ENCODE measurements at places on chromosomes 11 and 22.

GRCh38 chr22:45682064-45682463 is 10.4 kb downstream of the ATXN10 start:
- no peak for DNase-seq

GRCh38 chr11:1395773-1396374 is 6.1 kb downstream of the BRSK2 start:
- no peak for DNase-seq

- DNase-seq = no peak
Measured at GRCh38 chr22:32528316-32528715, 53.7 kb downstream of the FBXO7 start.

- DNase-seq = no peak
Measured at GRCh38 chr22:46046299-46046685, 69.3 kb upstream of the WNT7B start.

DNA sequence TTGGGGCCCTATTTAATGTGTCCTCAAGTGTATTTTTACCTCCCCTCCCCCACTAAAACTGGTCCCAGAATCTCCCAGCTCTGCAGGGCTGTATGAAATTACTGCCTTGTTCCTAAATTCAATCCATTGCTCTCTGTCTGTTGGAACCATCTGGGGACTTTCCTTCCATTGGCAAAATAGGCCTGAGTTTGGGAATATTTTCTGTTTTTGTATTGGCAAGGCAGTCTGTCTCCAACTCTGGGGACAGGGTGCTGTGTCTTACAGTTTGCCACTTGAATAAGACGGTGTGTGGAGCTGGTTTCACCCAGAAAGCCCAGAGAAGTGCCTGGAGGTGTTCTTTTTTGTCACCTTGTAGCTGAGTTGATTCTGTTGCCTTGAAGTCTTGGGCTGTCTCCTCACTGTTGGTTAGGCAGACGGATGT is 1.3 kb downstream of the PACS1 start:
- peak; percentile 21 for DNase-seq

- peak; percentile 39 for DNase-seq
Measured at GRCh38 chr11:93842461-93842860, 8.0 kb downstream of the VSTM5 start.

- DNase-seq = peak; percentile 28
Measured at GRCh38 chr22:25987948-25988347, 181.3 kb upstream of the SEZ6L start.

GRCh38 chr22:48415520-48415919 is 1412.2 kb downstream of the BRD1 start:
- DNase-seq = no peak

DNA sequence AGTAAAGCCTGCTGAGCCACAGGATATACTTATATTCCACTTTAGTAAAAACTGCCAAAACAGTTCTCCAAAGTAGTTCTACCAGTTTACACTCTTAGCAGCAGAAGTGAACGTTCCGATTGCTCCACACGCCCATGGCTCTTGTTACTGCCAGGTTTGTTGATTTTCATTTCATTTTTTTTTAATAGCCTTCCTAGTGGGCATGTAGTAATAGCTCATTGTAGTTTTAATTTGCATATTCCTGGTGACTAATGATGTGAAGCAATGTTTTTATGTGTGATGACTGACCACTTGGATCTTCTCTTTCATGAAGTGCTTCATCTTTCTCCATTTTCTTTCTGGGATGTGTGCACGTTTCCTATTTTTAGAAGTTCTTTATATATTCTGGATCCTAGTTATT is 4.8 kb upstream of the C11orf97 start:
- DNase-seq = no peak

- DNase-seq = no peak
Measured at GRCh38 chr11:1071571-1072115, 3.0 kb upstream of the MUC2 start.

DNA sequence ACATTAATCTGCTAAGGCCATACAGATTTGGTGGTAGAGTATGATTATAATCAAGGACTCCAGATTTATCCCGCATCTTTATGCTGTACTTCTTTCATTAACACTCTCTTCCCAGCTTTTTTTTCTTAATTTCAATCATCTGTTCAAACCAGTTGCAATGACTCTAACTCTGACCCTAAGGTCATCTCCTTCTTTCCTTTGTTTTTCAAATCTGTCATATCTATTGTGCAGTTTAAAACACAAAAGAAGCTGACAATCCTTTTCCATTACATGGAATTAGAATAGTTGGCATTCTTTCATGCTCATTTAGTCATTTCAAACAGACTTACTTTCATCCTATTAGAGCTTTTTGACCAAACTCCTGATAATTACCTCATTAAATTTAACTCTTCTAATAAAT is 53.6 kb upstream of the GRM5 start:
- no peak for DNase-seq

DNA sequence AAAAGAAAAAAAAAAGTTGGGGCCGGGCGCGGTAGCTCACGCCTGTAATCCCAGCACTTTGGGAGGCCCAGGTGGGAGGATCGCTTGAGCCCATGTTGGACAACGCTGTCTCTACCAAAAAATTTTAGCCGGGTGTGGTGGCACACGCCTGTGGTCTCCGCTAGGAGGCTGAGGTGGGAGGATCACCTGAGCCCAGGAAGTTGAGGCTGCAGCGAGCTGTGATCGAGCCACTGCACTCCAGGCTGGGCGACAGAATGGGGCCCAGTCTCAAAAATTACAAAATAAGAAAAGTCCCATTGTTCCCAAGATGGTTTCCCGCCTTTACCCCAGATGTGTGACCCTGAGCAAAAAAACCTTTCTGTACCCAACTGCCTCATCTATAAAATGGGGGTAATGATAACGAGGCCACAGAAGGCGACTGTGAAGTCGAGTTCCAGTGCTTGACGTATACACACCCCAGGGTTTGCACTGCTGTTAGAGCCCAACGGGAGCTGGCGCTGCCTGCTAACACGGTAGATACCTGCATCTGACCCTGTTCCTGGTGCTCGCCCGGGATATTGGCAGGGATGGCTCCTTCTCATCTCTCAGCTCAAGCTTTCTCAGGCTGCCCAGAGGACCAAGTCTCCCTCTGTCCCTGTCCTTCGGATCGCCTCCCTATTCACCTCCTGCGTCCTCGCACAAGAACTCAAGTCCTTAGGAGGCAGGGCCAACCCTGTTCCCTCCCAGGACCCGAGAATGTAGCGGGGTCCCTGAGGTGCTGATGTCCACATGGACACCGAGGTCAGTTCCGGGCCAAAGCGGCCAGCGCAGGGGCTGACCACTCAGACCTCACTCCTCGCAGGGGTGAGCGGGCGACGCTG is 1.1 kb upstream of the RPLP2 start:
- DNase-seq = no peak

DNA sequence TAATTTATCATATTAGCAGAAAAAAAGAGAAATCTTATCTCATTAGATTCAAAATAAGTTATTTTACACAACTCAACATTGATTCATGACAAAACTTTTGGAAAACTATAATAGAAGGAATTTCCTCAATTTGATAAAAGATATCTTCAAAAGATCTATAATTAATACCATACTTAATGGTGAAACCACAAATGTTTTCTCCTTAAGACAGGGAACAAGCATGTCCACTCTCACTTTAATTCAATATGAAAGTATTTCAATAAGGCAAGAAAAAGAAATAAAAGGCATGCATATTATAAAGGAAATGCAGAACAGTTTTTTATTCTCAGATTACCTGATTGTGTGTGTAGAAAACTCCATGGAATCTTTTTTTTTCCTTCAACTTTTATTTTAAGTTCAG is 23.6 kb downstream of the MTNR1B start:
- no peak for DNase-seq

DNA sequence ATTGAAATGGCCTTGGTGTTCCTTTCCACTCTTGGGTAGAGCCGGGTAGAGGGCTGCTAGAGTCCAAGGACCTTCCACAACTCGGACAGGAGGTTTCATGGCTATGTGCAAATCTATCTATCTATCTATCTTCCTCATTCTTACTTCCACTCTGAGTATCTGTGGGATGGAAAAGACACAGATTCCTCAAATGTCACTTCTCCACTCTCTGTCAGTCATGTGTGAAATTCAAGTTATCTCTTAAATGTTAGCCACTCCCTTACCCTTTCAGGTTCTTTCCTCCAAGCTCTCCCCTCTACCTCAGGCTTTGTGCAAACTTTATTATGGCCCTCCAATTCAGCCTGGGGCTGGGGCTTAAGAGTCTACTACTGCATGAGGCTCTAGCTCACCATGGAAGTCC is 84.3 kb downstream of the GDPD4 start:
- no peak for DNase-seq

DNA sequence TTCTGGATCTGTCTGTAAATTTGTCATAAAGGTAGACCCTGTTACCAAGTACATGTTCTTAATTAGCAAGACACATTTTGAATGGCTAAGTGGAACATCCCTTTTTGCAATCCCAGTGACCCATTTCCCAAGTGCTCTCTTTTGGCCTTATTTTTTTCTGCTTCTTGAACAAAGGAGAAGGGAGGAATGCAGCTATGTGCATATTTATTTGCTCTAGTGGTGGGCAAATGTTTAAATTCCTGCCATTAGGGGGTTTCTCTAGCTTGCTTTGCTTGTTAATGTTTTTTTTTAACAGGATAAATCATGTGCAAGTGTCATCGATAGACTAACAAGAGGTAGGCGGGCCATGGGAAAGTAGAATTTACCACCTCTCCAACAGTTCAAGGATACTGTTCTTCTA is 135.7 kb downstream of the COMMD9 start:
- no peak for DNase-seq

DNA sequence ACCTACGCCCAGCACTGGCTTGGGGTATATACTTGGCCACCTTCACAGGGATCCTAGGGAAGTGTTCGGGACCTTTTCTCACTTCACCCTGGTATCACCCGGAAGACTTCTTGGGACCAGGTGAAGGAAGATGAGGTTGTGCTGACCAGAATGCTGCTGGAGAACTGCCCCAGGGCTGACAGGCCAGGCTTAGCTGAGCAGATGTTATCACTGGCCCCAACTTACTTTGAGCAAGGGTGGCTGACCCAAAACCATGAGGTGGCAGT is 4.5 kb downstream of the FTH1 start:
- no peak for DNase-seq

DNA sequence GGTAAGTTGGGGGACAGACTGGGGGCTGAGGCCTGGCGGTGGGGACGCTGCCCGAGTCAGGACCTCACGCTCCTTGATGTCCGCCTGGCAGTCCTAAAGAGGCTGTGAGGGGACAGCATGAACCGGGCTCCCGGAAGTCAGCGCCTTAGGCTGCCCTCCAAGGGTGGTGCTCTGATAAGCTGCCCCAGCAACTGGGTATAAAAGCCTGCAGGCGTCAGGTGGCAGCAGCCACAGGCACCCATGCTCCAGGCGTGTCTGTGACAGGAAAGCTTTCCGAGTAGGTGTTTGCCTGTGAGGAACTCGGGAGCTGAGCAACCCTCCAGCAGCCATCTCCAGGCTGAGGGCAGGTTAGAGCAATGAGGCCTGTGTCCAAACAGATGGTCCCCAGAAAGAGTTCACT is 53.0 kb downstream of the ST3GAL4 start:
- no peak for DNase-seq

GRCh38 chr11:14232652-14233051 is 126.3 kb downstream of the RRAS2 start:
- no peak for DNase-seq

DNA sequence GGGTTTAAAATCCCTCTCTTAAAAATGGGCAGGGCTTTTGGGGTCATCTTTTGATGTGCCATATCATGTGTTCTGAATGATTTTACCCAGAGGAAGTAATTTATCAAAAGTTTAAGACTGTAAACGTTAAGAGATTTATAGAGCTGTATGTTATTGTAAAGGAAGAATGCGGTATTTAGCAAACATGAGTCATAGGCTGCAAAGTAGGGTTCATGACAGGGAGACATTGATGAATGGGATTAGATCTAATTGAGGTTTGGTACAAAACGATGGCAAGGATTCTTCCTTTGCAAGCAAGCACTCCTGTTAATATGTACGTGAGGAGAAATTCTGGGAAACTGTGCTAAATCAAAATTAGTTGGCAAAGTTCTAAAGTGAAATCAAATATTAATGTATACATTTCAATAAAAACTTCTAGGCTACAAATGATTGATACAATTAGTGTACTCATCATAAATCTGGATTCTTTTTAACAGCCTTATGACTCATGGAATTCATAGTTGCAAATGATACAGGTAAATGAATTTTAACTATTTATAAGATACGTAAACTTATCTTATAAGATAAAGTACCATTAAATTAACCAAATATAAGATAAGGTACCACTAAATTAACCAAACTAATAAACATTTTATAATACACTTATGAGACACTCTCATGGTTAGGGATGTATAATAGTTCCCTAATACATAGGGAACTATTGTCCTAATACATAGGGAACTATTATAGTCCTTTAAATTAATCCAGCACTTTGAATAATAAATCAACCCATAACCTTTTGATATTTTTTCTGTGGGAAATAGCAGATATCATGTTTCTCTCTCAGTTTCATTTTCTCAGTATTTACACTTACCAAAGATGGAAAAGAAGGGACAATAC is 58.4 kb downstream of the KIF18A start:
- DNase-seq = no peak

GRCh38 chr11:86179646-86180064 is 64.9 kb upstream of the EED start:
- peak; percentile 54 for DNase-seq

- DNase-seq = no peak
Measured at GRCh38 chr11:32168924-32169323, 78.0 kb downstream of the RCN1 start.

DNA sequence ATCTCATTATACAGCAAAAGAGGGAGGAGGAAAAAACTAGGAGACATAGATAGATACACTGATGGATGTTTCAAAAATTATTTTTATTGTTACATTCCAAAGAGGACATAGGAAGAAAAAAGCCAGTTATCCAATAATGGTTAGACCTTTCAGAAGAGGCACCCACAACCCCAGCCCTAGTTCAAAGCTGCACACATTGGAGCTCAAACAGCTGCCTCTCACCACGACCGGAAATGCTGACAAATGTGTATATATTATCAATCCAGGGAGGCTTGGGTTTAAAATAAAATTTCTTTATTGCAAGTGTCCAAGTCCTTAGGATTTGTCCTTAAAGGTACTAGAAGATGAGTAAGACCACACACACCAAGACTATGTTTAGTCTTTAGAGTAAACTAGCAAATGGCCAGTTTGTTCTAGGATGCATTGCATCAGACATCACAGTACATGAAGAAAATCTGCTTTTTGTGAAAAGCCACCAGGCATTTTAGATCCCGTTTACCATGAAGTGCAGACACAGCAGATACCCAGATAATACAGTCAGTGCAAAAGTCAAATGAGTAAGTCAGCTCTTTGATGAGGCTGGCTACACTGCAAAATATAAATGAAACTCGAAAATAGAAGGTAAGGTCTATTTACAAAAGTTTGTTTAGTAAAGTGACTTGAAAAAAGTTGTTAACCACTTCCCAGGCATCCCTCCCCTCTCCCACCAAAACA is 4.6 kb upstream of the ASCL3 start:
- DNase-seq = peak; percentile 19

- no peak for DNase-seq
Measured at GRCh38 chr22:21622919-21623647, 6.7 kb downstream of the YDJC start.

GRCh38 chr11:32030875-32031503 is 59.9 kb upstream of the RCN1 start:
- no peak for DNase-seq

- DNase-seq = no peak
Measured at GRCh38 chr22:38041760-38042487, 15.3 kb upstream of the PICK1 start.

GRCh38 chr11:86814775-86815174 is 14.4 kb downstream of the PRSS23 start:
- no peak for DNase-seq

- DNase-seq = no peak
Measured at GRCh38 chr22:39439170-39439569, 17.6 kb upstream of the MGAT3 start.

GRCh38 chr22:20567993-20568417 is 60.6 kb downstream of the MED15 start:
- DNase-seq = no peak

All from common myeloid progenitor, CD34-positive (primary cell).